PC-9 (cell line): ENCODE measurements at places on chromosomes 2 and 18.
A peak's percentile ranks its signal among the peaks of the same experiment; 100 is the strongest.

DNA sequence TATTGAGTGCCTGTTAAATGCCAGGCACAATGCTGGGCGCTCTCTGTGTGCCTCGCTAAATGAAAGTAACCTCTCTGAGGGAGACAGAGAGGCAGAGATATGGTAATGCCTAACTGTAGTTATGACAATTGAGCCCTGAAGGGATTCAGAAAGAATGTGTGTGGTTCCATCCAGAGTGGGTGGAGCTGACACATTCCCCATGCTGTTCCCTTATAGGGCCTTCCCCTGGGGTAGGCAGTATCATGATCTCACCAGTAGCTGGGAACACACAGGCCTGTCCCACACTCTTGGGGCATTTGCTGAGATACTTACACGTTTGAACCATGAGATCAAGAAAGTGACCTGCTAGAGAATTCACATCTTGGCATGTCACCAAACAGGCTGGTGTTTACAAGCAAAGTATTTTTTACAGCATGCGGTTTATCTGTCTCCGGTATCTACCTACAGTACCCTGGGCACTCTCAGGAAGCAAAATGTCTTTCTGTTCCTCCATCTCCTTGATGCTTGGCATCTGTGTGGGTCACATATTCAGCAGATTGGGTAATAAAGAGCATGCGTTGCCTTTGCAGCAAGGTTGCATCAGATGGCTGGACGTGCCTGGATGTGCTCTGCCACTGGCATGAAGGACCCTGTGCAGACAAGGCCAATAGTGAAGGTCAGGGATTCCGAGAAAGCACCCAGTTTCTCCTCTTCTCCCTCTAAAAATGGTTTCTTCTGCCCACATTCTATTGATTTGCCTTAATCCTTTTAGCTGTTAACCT lies 9.4 kb downstream of the CTIF start:
- peak overlapping the region; percentile 17; the same call in 1 of the 2 replicates for H3K27ac ChIP-seq
- H3K36me3 ChIP-seq = no peaks in the 10 kb centered on the region
- no peaks in the 10 kb centered on the region for H3K27me3 ChIP-seq
- peaks cover 22% of the 10 kb centered on the region for H3K4me1 ChIP-seq

GRCh38 chr2:120637847-120638246 lies 97.8 kb upstream of the GLI2 start:
- no peaks in the 10 kb centered on the region; the same call in 1 of the 2 replicates for H3K27me3 ChIP-seq
- DNase-seq = no peak
- no peak overlapping the region for H3K27ac ChIP-seq
- H3K4me3 ChIP-seq = no peak overlapping the region
- H3K4me1 ChIP-seq = no peaks in the 10 kb centered on the region
- no peaks in the 10 kb centered on the region for H3K36me3 ChIP-seq

DNA sequence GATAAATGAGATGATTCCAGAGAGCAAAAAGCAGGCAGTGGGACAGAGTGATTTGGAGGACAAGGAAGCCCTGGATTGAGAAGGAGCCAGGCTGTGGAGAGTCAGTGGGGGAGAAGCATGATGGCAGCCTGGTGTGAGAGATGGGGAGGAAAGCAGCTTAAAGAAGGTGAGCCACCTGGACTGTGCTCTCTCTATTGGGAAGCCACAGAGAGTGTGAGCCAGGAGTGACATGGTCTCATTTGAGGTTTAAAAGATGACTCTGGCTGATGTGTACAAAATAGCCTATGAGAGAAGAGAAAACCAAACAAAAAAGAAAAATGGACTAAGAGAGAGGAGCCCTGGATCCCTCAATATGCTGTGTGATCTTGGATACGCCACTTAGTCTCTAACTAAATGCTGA lies 12.9 kb upstream of the EPAS1 start:
- peaks cover 25% of the 10 kb centered on the region for H3K4me1 ChIP-seq
- no peaks in the 10 kb centered on the region for H3K36me3 ChIP-seq
- no peaks in the 10 kb centered on the region for H3K27me3 ChIP-seq

DNA sequence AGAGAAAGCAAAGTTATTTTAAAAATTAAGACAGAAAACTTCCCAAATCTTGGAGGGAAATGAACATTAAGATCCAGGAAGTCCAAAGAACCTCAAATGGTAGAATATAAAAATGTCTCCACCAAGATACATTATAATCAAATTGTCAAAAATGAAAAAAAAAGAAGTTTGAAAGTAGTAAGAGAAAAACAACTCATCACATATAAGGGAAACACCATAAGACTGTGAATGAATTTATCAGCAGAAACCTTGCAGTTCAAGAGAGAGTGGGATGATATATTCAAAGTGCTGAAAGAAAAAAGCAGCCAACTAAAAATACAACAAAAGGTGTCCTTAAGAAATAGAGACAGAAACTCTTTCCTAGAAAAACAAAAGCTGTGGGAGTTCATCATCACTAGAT lies 73.0 kb downstream of the L3MBTL4 start:
- no peak overlapping the region for H3K4me3 ChIP-seq
- no peaks in the 10 kb centered on the region for H3K36me3 ChIP-seq
- H3K4me1 ChIP-seq = no peaks in the 10 kb centered on the region
- DNase-seq = no peak
- H3K27me3 ChIP-seq = no peaks in the 10 kb centered on the region; the same call in 1 of the 2 replicates

- no peak overlapping the region for H3K27ac ChIP-seq
- no peaks in the 10 kb centered on the region for H3K4me1 ChIP-seq
- peak; percentile 46 for DNase-seq
- no peak overlapping the region for H3K4me3 ChIP-seq
- H3K27me3 ChIP-seq = peaks cover 54% of the 10 kb centered on the region
Observed at GRCh38 chr2:176111309-176111663, 4.2 kb downstream of the HOXD11 start.

DNA sequence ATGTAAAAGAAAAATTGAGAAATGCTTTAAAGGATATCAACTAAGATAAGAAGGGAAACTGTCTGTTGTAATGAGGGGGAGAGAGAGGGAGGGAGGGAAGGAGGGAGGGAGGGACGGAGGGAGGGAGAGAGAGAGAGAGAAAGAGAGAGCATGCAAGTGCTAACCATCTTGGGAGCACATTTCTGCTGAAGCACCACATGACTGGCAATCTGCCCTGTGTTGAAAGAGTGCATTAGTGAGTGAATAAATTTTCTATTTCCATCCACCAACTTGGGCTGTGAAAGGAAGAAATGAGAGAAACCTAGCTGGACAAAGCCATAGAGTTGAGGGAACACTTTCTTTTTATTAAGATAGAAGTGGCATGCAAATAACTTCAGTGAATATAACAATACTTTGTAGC lies 110.7 kb downstream of the TMX3 start:
- no peak overlapping the region for H3K27ac ChIP-seq
- H3K4me3 ChIP-seq = no peak overlapping the region
- H3K27me3 ChIP-seq = no peaks in the 10 kb centered on the region
- no peaks in the 10 kb centered on the region for H3K36me3 ChIP-seq

- no peak for DNase-seq
- no peaks in the 10 kb centered on the region for H3K4me1 ChIP-seq
- no peak overlapping the region for H3K4me3 ChIP-seq
- H3K27ac ChIP-seq = no peak overlapping the region
- H3K36me3 ChIP-seq = peaks cover 11% of the 10 kb centered on the region
Observed at GRCh38 chr2:235940330-235940729, 227.9 kb downstream of the GBX2 start.

DNA sequence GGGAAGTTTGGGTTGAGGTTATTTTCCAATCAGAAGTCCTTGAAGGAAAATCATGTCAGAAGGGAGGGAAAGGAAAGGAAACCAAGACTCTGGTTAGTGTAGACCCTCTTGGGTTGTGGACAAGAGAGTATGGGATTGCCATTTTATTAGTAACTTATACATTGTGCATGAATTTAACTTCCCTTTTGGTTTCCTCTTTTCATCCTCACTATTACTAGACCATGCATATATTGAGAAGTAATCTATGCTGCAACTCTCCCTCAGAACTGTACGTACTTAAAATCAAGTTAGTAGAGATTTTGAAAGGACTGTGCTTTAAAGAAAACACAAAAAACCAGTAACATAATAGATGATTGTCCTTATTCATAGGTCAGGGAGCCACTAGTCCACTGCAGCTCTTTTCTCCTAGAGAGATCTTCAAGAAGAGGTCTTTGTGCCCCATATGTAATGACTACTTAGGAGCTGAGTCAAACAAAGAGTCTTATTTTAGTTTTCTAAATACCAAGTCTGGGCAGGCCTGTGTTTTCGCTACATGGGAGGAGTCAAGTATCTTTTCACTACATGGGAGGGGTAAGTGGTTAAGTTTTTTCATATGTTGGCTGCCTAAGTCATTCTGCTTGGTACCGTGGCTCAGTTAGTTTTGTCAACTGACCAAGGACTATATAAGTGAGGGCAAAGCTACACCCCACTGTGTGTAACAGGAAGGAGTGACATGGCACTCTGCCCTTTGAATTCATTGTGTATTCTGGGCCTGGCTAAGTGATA lies 25.2 kb upstream of the FAM117B start:
- H3K36me3 ChIP-seq = no peaks in the 10 kb centered on the region
- H3K27ac ChIP-seq = no peak overlapping the region
- DNase-seq = no peak

DNA sequence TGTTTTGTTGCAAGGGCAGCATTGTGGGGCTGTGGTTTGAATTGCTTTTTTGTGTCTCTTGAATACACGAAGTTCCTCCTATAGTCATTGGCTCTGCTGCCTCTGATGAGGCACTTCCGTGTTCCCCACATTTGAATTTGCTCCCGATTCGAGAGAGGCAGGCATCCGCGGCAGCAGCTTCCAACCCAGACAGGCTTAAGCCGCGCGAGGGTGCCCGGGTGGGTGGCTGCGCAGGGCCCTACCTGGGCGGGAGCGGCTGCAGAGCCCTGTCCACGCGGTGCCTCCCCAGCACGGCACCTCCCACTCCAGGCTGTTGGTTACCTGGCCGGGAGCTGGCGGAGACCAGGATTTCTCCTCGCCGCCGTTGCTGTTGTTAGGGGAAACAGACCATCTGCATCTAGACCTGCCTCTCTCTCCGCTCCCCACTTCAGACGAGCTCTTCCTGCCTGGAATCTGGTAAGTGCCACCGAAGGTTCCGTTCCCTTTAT lies 151.3 kb downstream of the NEDD4L start:
- peak; percentile 46 for DNase-seq
- H3K27ac ChIP-seq = peak overlapping the region; percentile 43
- peaks cover 39% of the 10 kb centered on the region for H3K4me1 ChIP-seq
- no peaks in the 10 kb centered on the region for H3K27me3 ChIP-seq

DNA sequence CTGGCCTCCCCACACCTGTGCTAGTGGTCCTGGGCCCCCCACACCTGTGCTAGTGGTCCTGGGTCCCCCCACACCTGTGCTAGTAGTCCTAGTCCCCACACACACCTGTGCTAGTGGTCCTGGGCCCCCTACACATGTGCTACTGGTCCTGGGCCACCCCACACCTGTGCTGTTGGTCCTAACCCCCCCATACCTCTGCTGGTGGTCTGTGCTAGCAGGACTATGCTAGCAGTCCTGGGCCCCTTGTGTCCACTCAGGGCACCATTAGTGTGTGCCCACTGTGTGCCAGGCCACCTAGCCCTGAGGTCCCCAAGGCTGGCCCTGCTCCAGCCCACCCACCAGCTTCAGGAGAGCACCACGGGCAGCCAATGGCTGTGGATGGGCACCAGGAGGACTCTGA lies 558.2 kb upstream of the SALL3 start:
- H3K27ac ChIP-seq = no peak overlapping the region
- H3K36me3 ChIP-seq = no peaks in the 10 kb centered on the region
- DNase-seq = no peak
- no peak overlapping the region for H3K4me3 ChIP-seq
- peaks cover 88% of the 10 kb centered on the region for H3K27me3 ChIP-seq

- no peak overlapping the region for H3K27ac ChIP-seq
- H3K4me1 ChIP-seq = no peaks in the 10 kb centered on the region
- H3K4me3 ChIP-seq = no peak overlapping the region
Observed at GRCh38 chr2:152594022-152594766, 123.1 kb downstream of the PRPF40A start.

DNA sequence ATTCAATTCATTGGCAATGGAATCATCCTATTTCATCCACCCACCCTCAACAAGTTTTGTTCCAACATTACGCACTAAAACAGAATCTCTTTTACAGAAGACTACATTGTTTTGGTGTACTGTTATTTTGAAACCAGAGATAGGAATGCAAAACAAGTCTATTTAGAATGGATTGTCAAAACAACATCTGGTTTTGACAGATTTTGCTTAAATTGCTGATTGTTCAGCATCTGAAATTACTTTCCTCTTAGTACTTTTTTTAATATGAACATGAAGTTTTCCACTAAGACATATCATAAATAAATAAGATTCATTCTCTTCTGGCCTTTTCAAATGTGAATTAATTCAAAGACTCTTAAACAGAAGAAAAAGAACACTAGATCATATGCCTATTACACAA lies 323.9 kb upstream of the TFPI start:
- no peaks in the 10 kb centered on the region for H3K27me3 ChIP-seq
- DNase-seq = no peak
- H3K27ac ChIP-seq = no peak overlapping the region
- H3K4me3 ChIP-seq = no peak overlapping the region

- H3K27me3 ChIP-seq = no peaks in the 10 kb centered on the region
- H3K4me3 ChIP-seq = no peak overlapping the region
- peaks cover 28% of the 10 kb centered on the region for H3K36me3 ChIP-seq
- peak overlapping the region; percentile 45 for H3K27ac ChIP-seq
Observed at GRCh38 chr18:57698571-57699276, 77.1 kb upstream of the NARS1 start.

- H3K27me3 ChIP-seq = peaks cover 63% of the 10 kb centered on the region
- no peaks in the 10 kb centered on the region for H3K4me1 ChIP-seq
Observed at GRCh38 chr2:97011977-97012569, 25.7 kb upstream of the FAM178B start.

- no peaks in the 10 kb centered on the region for H3K4me1 ChIP-seq
- no peak for DNase-seq
- no peak overlapping the region for H3K27ac ChIP-seq
Observed at GRCh38 chr2:163493359-163494298, 242.2 kb downstream of the FIGN start.

DNA sequence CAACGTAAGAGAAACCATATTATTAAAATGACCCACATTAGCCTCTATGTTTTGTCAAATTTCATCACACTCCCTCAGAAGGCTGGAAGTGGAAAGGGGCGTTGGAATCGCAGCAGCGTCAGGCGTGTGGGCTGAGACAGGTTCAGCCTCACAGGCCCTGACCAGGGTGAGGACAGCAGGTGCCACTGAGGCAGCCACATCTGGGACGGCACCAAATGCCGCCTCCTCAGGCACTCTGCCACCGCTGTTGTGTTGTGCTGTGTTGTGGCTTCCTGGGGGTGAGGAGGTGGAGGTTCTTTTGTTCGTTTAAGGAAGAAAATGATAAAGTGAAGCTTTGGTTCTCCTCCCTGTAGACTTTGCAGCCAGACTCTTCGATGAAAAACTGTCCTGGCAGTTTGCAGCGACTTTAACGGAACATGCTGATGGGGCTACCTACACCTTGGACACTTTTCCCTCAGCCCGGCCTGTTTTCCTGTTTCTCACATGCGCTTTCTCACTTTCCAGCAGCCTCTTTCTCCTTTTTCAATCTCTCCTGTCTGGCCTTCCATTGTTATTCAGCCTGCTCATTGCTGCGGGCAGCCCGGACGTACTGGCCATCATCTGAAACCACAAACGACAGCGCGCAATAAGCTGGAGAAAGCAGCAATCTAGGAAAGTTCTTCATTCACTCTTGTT lies 44.9 kb upstream of the SALL3 start:
- no peak overlapping the region for H3K27ac ChIP-seq
- DNase-seq = no peak
- H3K4me1 ChIP-seq = no peaks in the 10 kb centered on the region
- no peak overlapping the region for H3K4me3 ChIP-seq
- no peaks in the 10 kb centered on the region for H3K36me3 ChIP-seq
